Activated naive CD4-positive, alpha-beta T cell (primary cell): ENCODE measurements at places on chromosomes 6 and 20.
A peak's percentile ranks its signal among the peaks of the same experiment; 100 is the strongest.

DNA sequence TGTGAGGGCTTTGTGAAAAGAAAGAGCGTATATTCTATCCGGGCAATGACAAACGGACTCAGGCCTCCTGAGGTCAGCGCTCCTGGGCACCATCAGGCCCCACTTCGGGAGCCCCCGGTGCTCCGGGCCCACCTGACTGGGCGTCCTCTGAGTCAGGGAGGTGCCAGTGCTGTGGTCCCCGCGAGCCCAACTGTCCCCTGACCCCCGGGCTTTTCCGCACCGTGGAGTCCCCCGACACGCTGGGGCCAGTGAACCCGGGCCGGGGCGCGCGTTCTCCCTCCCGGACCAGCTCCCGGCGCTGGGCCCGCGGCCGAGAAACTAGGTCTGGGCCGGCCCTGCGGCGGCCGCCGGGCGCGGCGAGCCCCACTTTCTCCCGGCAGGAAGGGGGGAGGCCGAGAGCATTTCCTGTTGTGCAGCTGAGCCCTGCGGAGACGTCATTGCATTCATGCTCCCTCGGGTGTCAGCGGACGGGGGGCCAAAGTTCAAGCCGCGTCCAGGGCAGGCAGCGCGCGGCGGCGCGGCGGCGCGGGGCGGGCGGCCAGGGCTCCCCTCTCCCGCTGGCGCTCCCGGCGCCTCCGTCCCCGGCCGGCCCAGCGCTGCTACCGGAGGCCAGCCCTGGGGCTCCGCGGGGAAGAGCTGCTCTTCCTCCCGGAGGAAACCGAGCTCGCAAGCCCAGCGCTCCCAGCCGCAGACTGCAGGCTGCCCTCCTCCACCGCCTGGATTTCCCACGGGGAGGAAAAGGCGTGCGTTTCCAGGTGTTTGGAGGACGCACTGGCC, 18.3 kb downstream of the HIVEP2 start:
- DNase-seq = peak; percentile 63

- DNase-seq = no peak
These were observed 1.9 kb downstream of the DHX16 start for GRCh38 chr6:30670760-30671527.

GRCh38 chr6:29236634-29237033, 64.9 kb upstream of the OR14J1 start:
- DNase-seq = no peak

DNA sequence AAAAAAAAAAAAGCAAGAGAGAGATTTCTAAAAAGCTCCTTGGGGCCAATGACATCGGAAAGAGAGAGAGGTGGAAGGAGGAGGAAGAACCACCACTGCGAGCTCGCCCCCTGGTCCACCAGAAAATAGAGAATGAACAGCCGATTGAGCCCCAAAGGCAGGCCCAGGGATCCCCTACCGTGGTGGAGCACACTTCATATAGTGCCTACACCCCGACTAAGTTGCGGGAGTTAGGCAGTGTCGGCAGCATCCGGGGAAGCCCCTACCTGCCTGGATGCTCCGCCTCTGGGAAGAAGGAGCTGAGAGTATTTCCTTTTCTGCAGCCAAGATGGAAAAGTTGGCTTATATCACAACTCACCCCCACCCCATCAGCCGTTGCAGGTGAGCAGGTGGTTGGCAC, 38.6 kb upstream of the HSF2 start:
- DNase-seq = no peak

DNA sequence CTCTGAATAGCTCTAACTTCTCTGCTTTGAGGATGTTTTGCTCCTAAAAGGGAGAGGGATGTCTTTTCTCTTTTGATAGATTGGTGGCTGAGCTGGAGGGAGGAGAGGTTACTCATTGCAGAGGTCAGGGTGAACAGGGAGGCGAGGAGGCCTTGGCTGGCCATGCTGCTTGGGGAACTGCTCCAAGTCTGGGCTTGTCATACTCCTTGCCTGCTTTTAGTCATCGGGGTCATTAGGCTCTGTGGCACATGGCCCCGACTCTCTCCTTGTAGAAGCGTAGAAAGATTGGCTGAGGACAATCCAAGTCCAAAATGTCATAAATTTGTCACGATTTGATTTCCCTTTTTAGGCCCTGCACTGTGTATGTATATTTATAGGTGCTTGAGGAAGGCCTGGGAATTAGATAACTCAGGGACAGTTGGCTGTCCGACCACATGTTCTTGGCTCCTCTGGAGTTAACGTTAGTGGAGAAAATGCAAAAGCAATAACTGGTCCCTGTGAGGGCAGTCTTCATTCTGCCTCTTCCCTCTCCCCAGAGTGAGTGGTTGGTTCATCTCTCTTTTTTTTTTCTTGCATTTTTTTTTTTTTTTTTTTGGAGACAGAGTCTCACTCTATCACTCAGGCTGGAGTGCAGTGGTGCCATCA, 160.1 kb downstream of the SCP2D1 start:
- DNase-seq = no peak

GRCh38 chr6:81362246-81362645, 390.2 kb downstream of the TENT5A start:
- no peak for DNase-seq

GRCh38 chr20:9949563-9949962, 85.2 kb upstream of the ANKEF1 start:
- no peak for DNase-seq
